HFFc6 (cell line): ENCODE measurements at places on chromosomes 6 and 20. TPM values are rescaled to one million over a fixed set of nuclear protein-coding genes. Genes with fewer than 3 reads are reported as not detected.

DNA sequence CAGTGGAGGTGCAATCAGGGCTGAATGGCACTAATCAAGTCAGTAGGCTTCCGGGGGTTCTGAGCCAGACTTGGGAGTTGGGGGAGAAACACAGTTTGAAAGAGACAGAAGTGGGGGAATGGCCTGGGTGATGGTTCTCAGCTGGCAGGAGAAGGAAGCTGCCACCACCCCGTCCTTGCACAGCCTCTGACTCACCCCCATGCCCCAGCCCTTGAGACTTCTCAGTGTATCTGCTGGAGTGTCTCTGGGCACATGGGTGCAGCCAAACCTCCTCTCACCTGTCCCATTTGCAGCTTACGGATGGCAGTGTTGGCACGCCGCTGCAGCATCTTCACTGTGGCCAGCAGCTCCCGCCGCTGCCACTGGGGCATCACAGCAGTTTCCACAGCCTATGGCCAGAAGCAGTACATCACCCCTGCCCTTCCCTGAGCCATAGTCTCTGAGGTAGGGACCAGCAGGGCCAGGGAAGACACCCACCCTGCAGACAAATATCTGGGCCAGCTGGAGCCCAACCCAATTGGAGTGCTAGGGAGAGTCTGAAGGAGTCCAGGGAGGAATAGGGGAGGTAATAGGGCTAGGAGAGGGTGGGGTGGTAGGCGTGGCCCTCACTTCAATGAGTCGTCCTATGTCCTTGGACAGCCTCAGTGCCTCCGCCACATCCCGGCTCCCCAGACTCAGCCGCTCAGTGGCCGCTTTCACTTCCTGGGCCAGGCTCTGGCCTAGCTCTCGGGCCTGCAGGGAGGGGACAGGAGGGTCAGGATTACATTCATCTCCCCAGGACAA, 11.2 kb downstream of the AARS2 start:
- H3K27ac ChIP-seq, result no peak overlapping the region
- no peaks in the 10 kb centered on the region for H3K4me1 ChIP-seq
- peaks cover 15% of the 10 kb centered on the region for H3K27me3 ChIP-seq
- no peak overlapping the region for H3K4me3 ChIP-seq
- no peak for DNase-seq
- peaks cover 12% of the 10 kb centered on the region for H3K36me3 ChIP-seq

DNA sequence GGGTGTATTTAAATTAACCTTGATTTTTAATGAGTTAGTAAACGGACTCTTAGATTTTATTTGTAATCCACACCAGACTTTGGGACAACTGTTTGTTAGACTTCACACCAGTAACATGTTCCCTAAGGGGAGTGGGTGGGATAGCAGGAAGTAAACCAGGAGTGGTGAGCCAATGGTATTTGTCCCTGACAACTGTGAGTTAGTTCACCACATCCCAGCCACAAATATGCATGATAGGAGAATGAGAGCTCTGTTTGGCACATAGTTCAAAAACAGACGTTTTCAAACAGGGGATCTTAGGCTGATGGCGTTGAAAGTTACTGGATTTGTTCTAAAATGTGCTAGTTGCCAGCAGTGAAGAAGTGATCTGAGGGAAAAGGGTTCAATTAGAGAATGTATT, 18.7 kb upstream of the COL10A1 start:
- H3K27ac ChIP-seq, result peak overlapping the region; percentile 71
- no peaks in the 10 kb centered on the region for H3K27me3 ChIP-seq
- H3K4me3 ChIP-seq, result peak overlapping the region; percentile 31
- H3K36me3 ChIP-seq, result no peaks in the 10 kb centered on the region
- DNase-seq, result peak; percentile 61

DNA sequence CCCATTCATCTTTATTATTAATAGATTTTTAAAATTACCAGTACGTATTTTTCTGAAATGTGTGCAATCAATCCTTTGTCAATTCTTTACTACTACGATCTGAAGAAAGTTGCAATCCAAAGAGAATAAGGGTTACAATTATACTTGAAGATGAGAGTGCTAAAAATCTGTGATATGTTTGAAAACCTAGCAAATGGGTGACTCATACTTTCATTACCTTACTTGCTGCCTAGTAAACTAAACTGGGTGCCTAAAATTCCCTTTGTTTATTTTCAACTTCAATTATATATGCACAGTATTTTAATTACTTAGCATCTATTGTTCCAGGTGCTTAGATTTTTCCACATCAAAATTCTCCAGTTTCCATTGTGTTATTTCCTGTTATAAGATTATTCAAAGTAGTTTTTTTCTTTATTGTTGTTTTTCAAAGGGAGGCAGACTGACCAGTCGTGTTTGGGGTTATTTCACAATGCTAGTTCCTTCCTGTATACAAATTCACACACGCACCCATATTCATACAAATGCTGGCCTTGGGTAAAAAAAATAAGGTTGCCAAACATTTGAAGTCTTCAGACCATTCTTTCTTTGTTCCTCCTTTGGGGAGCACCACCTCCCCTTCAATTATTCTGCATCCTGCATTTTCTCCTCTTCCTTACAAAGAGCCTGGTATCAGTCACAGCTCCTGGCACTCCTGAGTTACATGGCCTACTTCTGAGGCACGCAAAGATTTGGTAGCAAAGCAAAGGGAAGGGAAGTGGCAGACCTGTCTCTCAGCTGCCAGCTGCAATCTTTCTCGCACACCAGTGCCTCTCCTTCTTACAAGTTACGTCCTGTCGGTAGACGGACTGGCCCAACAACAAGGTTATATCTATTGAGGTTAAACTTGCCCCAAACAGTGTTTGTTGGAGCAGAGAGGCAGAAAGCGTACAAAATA, 16.2 kb upstream of the FAM135A start:
- DNase-seq, result no peak
- no peaks in the 10 kb centered on the region for H3K36me3 ChIP-seq
- H3K4me1 ChIP-seq, result peaks cover 16% of the 10 kb centered on the region
- H3K27ac ChIP-seq, result no peak overlapping the region
- H3K27me3 ChIP-seq, result peaks cover 15% of the 10 kb centered on the region

DNA sequence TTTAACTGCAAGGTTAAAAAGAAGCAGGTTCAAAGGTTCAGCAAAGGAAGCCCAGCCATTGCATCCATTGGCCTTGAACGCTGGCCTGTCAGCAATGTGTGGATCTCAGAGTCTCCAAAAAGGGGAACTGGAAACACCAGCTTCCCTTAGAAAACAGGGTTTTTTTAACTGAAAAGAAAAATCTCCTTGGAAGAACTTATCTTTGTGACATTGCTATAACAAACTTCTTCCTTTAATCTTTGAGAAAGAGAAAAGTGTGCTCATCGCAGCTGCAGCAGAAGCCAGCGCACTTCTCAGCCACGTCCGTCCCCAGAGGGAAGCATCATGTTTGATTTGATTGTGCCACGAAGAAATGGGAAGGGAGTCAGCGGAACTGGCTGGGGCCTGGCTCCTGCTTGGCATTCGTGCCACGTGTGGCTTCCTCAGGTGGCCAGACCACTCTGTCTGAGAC, 215.0 kb downstream of the SYNDIG1 start:
- DNase-seq, result no peak
- H3K27me3 ChIP-seq, result peaks cover 10% of the 10 kb centered on the region
- peaks cover 5% of the 10 kb centered on the region; the same call in 1 of the 2 replicates for H3K36me3 ChIP-seq

GRCh38 chr6:102023977-102024657, 630.6 kb downstream of the GRIK2 start:
- no peak overlapping the region for H3K27ac ChIP-seq
- DNase-seq, result no peak
- no peaks in the 10 kb centered on the region for H3K27me3 ChIP-seq
- no peaks in the 10 kb centered on the region; the same call in 1 of the 2 replicates for H3K4me1 ChIP-seq
- no peak overlapping the region for H3K4me3 ChIP-seq

DNA sequence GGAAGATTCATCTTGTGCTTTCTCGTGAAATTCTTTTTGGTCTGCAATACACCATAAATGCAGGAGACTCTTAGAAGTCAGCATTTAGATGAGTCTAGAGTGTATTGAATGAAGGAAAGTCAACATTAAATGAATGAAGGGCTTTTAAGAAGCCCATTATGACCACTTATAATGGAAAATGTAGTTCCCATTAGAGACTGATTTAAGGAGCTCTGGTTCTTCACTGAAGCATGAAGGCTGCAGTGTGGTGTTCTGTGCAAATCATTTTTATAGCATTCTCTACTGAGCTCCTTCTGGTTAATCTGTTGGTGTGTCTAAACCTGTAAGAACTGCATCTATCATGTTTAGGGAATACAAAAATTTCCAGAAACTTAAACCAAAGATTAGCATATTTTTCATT, 19.7 kb downstream of the NCOA7 start:
- H3K27ac ChIP-seq, result no peak overlapping the region
- no peaks in the 10 kb centered on the region; the same call in 1 of the 2 replicates for H3K27me3 ChIP-seq
- 0 out of 2 replicates have a peak, but pooled peaks cover 4% of the 10 kb centered on the region for H3K36me3 ChIP-seq
- H3K4me3 ChIP-seq, result no peak overlapping the region

- peaks cover 12% of the 10 kb centered on the region for H3K4me1 ChIP-seq
- H3K4me3 ChIP-seq, result no peak overlapping the region
- DNase-seq, result no peak
- H3K36me3 ChIP-seq, result no peaks in the 10 kb centered on the region
- H3K27ac ChIP-seq, result no peak overlapping the region
These were observed 55.7 kb downstream of the AFG1L start for GRCh38 chr6:108350528-108350927.

GRCh38 chr6:142482249-142482648, 180.4 kb downstream of the ADGRG6 start:
- no peaks in the 10 kb centered on the region for H3K36me3 ChIP-seq
- peaks cover 21% of the 10 kb centered on the region for H3K4me1 ChIP-seq
- no peak overlapping the region for H3K27ac ChIP-seq
- no peak for DNase-seq

- no peaks in the 10 kb centered on the region for H3K4me1 ChIP-seq
- no peak overlapping the region for H3K4me3 ChIP-seq
- H3K27me3 ChIP-seq, result no peaks in the 10 kb centered on the region
These were observed 1158.7 kb upstream of the EYS start for GRCh38 chr6:66865771-66866170.

DNA sequence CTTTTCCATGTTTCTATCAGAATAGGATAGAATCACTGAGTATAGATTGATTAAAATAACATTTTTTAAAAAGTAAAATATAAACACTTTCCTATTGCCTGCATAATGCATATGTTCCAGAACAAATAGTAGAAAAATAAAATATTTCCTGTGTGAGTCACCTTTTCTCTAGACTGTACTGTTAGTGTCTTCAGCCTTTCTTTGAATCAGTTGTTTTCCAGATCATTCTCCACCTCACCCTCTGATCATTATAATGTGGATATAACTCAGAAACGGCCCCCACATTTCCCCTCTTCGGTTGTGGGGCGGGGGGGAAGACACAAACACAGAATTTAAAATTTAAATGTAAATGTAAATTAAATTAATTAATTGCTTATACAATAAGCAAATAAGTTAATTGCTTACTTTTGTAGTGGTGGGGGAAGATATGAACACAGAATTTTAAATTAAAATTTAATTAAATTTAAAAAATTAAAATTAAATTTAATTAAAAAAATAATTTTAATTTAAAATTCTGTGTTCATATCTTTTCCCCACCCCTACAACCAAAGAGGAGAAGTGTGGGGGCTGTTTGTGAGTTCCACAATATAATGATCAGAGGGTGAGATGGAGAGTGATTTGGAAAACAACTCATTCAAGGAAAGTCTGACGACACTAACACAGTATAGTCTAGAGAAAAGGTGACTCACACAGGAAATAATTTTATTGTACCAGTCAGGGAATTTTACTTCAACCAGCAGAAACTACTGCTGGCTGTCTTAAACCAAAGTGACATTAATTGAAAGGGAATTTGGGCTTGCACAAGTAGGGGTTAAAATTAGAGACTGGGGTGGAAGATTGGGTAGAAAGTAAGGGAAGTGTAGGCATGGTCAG, 37.1 kb upstream of the PROKR2 start:
- DNase-seq, result peak; percentile 57
- H3K36me3 ChIP-seq, result no peaks in the 10 kb centered on the region
- peaks cover 49% of the 10 kb centered on the region for H3K4me1 ChIP-seq
- no peak overlapping the region for H3K4me3 ChIP-seq
- no peak overlapping the region for H3K27ac ChIP-seq

- H3K27me3 ChIP-seq, result peaks cover 9% of the 10 kb centered on the region
- H3K4me3 ChIP-seq, result no peak overlapping the region
- DNase-seq, result no peak
- H3K36me3 ChIP-seq, result no peaks in the 10 kb centered on the region
These were observed 30.5 kb downstream of the SPDEF start for GRCh38 chr6:34525431-34526175.

GRCh38 chr6:122709922-122710512, 69.5 kb upstream of the FABP7 start:
- no peak overlapping the region for H3K27ac ChIP-seq
- H3K4me3 ChIP-seq, result no peak overlapping the region
- no peak for DNase-seq
- H3K4me1 ChIP-seq, result peaks cover 6% of the 10 kb centered on the region; the same call in 1 of the 2 replicates

DNA sequence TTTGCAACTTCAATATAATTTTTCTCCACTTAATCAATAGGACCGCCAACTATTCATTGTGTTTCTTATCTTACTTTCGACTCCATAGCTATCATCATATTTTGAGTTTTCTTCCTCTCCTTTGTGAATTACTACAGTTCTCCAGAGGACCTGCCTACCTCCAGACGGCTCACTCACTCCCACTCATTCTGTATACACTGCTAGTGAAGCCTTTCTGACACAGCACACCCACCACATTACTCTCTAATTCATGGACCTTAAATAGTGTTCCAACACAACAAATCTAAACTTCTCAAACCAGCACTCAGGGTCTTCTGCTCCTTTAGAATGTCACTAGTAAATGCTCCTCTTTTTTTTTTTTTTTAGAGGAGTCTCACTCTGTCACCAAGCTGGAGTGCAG, 23.8 kb downstream of the FKBP5 start:
- no peak overlapping the region for H3K4me3 ChIP-seq
- H3K36me3 ChIP-seq, result no peaks in the 10 kb centered on the region
- H3K4me1 ChIP-seq, result peaks cover 25% of the 10 kb centered on the region
- no peak for DNase-seq
- H3K27me3 ChIP-seq, result no peaks in the 10 kb centered on the region
- no peak overlapping the region for H3K27ac ChIP-seq

- DNase-seq, result no peak
- H3K27ac ChIP-seq, result no peak overlapping the region
- no peak overlapping the region for H3K4me3 ChIP-seq
- H3K27me3 ChIP-seq, result peaks cover 47% of the 10 kb centered on the region
These were observed 59.5 kb downstream of the PSMG4 start for GRCh38 chr6:3318226-3318625.

- 0 out of 2 replicates have a peak, but pooled peaks cover 10% of the 10 kb centered on the region for H3K36me3 ChIP-seq
- H3K4me3 ChIP-seq, result no peak overlapping the region
- H3K4me1 ChIP-seq, result peaks cover 13% of the 10 kb centered on the region
These were observed 24.0 kb downstream of the SDCBP2 start for GRCh38 chr20:1304710-1305515.

XPO5 gene
- total RNA-seq, result 30.5 to 40.3 TPM (median 39.0 TPM) in 3 replicates

EPB41L1 gene
- 42.5 to 53.8 TPM (median 46.7 TPM) in 3 replicates for total RNA-seq

NKAIN4 gene
- not detected in 3 replicates for total RNA-seq

OR12D3 gene
- total RNA-seq, result not detected in 3 replicates

ALDH5A1 gene
- 0.68 and 2.1 TPM in 2 replicates for total RNA-seq

CHD6 gene
- 24.7 to 27.8 TPM (median 26.1 TPM) in 3 replicates for total RNA-seq

DSP gene
- 36.1 to 65.1 TPM (median 61.9 TPM) in 3 replicates for total RNA-seq

CPNE5 gene
- total RNA-seq, result not detected in 3 replicates

VWA7 gene
- 0.63 to 0.99 TPM (median 0.83 TPM) in 3 replicates for total RNA-seq

SHLD1 gene
- 2.9 to 4.4 TPM (median 4.2 TPM) in 3 replicates for total RNA-seq

ANKRD66 gene
- total RNA-seq, result not detected in 3 replicates

ABHD16B gene
- total RNA-seq, result not detected in 2 replicates

RNF144B gene
- total RNA-seq, result 1.2 to 6.3 TPM (median 4.5 TPM) in 3 replicates

TTBK1 gene
- total RNA-seq, result not detected in 2 replicates

WFDC12 gene
- not detected in 2 replicates for total RNA-seq
